Stimulated activated naive CD8-positive, alpha-beta T cell treated with anti-CD3 and anti-CD28 coated beads, Interleukin-15, amount 100 ng/mL, for 72 hours (primary cell): ENCODE measurements at places on chromosomes 4 and X.

- no peak for DNase-seq
Observed at GRCh38 chr4:154120006-154120676, 331.3 kb upstream of the SFRP2 start.

DNA sequence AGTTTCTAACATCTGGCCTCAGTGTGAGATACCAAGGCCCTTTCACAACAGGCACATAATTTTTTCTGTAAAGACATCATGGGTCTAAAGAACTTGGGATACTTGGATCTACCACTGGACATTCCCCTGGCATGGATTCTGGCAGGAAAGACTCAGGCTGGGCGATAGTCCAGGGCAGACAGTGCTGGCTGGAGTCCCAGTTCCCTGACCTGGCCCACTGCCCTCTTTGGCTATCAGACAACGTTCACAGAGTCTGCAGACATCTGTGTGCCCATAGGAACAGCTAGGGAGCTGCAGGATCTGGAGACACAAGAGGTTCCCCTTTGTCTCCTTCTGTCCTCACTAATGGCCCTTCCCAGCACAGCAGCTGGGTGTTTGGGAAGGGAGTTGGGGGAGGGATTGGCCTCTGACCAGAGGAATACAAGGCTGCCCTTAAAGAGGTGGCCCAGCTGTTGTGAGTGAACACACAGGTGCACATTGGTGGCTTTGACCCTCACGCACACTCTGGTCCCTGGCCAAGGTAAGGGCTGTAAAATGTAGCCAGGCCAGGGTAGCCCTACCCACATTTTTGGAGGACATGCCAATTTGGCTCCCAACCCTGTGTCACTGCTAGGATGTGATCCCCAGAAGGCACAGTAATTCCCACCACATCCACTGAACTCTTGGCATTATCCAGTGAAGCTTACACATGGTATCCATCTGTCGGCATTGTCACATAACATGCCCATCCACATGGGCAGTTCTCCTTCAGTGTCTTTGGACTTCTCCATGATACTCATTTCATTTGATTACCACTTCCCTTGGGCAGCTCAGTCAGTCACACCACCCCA, 72.3 kb downstream of the SOX3 start:
- no peak for DNase-seq

GRCh38 chrX:23505531-23506303, 161.6 kb upstream of the PRDX4 start:
- DNase-seq: no peak

GRCh38 chrX:54934890-54935289, 14.3 kb downstream of the TRO start:
- no peak for DNase-seq

DNA sequence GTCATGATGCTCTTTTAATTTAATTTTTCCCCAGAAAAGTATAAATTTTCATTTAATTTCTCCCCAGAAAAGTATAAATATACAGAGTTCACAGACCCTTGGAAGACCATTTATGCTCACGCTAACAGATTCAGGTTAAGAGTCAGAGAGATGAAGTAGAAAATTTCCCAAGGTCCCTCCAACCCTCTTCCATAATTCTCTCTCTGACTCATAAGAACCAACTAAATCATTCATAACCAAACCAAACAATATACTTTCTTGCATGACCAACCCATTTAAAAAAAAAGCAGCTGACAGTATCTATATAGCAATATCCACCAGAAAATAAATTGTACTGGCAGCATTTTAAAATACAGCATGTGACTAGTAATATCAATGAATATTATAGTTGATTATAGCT, 3.9 kb downstream of the KLHL8 start:
- no peak for DNase-seq

- no peak for DNase-seq
Observed at GRCh38 chr4:92234393-92235176, 69.2 kb upstream of the GRID2 start.

DNA sequence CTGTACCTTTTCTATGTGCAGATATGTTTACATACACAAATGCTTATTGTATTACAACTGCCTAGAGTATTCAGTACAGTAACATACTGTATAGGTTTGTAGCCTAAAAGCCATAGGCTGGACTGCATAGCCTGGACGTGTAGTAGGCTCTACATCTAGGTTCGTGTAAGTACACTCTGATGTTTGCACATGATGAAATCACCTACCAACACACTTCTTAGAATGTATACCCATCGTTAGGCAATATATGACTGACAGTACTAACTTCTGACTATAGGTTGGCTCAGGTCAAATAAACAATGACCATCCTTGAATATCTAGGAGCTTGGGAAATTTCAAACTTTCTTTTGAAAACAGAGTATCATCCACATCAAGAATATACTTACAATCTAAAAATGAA, 139.0 kb downstream of the CORIN start:
- no peak for DNase-seq

DNA sequence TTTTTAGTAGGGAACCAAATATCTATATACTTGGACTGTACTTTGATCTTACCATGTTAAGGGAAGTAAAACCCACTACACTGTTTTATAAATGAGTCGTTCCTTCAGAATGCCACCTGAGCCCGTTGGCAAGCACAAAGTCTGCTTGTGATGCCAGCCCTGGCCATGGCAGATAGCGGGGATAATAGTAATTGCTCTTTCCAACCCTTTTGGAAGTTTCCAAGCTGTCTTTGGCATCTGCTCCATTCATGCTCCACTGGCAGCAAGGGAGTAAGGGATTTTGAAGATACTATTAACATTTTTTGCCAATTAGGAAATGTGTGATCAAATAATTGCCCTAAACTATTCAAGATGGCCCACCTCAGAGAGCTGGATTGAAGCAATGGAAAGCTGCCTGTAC, 689.2 kb upstream of the SLIT2 start:
- no peak for DNase-seq

DNA sequence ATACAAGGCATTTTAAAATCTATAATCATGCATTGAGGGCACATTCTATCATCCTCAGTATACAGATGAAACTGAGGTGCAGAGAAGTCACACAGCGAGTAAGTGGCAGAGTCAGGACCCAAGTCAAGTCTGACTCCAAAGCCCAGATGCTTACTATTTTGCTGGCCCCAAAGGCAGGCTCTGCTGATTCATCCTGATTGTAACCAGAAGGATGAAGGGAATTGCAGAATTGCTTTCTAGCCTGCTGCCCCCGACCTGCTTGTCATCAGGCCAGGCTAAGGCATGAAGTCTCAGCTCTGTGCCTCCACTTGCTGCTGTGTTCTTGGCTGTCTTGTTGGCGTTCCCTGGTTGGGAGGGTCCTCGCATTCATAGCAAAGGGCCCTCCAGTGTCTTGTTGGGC, 62.7 kb downstream of the SLC9A6 start:
- no peak for DNase-seq

- no peak for DNase-seq
Observed at GRCh38 chr4:52573551-52573950, 85.5 kb downstream of the USP46 start.

- DNase-seq: no peak
Observed at GRCh38 chr4:112282860-112283667, 2.6 kb downstream of the TIFA start.

DNA sequence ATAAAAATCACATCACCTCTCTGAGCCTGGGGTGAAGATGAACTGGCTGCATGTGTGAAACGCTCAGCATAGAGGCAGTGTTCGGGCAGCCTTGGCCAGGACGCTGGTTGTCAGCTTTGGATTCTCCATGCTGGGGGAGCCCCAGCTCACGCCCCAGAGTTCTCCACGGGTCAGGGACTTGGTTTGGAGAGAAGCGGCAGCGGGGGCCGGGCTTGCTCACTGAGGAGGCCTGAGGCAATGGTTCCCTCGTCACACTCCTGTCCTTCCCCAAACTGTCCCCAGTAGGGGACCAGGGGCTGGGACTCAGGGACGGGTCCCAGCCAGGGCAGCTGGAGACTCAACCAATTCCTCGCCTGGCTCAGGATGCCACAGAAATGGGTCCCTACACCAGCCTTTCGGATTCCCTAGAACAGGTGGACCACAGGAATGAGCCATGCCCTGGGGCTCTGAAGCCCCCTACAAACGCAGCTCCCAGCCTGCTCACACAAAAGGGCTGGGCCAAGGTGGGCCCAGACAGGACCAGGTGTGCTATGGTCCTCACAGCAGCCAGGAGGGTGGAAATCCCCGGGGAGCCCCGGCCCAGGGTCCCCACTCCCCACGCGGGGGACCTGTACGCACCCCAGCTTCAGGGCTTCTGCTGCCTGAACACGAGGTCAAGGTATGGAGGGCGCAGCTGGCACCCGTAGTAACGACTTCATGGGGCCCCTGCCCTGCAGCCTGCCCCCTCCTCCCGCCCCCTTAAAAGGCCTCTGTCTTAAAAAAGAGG, 1.4 kb downstream of the MXD4 start:
- DNase-seq: no peak

GRCh38 chrX:72102760-72103159, 29.0 kb downstream of the RTL5 start:
- no peak for DNase-seq

GRCh38 chrX:154712781-154713740, 37.8 kb downstream of the GAB3 start:
- DNase-seq: no peak

DNA sequence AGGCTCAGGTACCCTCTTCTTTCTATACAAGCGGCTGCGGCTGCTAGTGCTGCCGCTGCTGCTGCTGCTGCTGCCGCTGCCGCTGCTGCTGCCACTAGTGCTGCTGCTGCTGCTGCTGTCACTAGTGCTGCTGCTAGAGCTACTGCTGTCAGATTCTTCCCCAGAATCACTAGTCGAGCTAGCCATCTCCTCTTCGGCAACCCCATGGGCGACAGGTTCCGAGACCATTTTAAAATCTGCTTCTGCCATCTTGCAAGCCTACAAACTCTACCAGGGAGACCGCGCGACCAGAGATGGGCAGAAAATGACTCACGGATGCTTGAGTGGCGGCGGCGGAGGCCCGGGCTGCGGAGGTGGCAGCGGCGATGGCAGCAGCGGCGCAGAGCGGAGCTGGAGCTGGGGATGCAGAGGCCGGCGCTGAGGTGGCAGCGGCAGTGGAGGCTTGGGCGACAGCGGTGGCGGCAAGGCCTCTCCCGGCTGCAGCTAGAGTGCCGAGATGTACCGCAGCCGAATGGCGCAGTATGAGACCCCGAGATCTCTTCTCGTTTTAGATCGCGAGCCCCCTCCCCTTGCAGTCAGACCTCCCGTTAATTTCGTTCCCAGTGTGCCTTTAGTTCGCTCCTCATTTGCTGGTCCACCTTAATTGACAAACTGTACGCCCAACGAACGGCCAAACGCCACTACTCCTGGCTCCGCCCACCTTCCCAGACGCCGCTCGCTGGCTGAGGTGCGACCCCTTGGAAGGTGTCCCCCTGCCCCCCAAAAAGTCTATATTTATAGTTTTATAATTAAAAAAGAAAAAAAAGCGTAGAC, at the start of gene NAP1L3:
Gene NAP1L3, minus strand, starts transcription at position 523 of the 813 bp plus-strand sequence. Its CDS starts 274 bp downstream, at position 249.
- peak; percentile 64 for DNase-seq
